ENCODE measurements at places on chromosomes 3 and 15.

GRCh38 chr3:148229107-148229506 lies 468.6 kb upstream of the AGTR1 start:
- DNase-seq, result no peak

GRCh38 chr3:55480911-55481743 lies 6.0 kb downstream of the WNT5A start:
- no peak for DNase-seq

- no peak for DNase-seq
These were observed 723 bp downstream of the CPNE4 start for GRCh38 chr3:132034097-132034485.

GRCh38 chr3:54165865-54166264 lies 43.5 kb downstream of the CACNA2D3 start:
- no peak for DNase-seq

GRCh38 chr15:60731583-60732130 lies 252.7 kb upstream of the ICE2 start:
- DNase-seq, result no peak

DNA sequence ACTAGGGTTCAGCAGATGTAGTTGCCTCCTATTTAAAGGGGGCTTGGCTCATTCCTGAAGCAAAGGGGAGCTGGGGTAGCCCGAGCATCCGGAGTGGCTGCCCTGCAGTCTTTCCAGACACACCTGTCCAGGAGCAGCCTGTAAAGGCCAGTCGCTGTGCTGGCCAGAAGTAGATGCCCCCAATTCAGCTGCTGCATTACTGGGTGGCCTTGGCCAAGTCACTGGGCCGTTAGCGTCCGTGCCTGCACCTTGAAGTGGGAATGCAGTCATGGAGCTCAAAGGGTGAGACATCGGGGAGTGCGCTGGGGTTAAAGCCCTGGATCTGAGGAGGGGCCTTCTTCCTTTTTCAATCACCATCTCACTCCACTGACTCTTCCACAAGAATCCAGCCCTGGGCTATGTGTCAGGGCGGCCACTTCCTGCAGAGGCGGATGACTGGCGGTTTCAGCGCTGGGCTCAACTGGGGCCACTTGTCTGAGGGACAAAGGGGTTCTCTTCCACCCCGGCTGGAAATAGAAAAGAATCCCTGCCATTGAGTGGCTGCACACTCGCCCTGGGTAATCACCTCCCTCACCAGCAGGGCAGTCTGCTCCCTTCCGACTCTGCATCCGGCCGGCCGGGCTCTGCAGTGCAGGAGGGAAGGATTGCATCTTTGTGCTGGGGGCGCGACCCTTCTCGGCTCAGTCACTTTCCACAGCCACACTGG lies 11.8 kb downstream of the ALDH1A3 start:
- peak; percentile 62 for DNase-seq

DNA sequence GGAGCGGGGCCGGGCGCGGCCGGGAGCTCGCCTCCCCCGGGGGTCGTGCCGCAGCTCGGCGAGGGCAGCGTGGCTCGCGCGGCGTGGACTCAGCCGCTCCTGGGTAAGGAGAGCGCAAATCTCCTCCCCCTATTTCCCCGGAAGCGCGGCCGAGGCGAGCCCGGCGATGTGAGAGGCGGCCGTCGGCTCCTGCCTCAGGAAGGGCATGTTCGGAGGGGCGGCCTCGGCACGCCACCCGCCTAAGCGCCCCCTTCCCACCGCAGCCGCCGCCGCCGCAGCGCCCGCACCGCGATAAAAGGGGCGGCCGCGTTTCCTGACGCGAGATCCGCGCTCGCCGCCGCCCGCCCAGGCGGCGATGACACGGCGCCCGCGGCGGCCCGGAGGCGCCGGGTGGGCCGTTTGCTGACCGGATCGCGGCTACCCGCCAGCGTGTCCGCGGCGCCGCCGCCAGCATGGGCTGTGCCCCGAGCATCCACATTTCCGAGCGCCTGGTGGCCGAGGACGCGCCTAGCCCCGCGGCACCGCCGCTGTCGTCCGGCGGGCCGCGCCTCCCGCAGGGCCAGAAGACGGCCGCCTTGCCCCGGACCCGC lies at the start of gene PDE8A:
PDE8A (plus strand) TSS at position 146 of the 590 bp plus-strand sequence; CDS start at position 453, 307 bp downstream.
- peak; percentile 25 for DNase-seq

DNA sequence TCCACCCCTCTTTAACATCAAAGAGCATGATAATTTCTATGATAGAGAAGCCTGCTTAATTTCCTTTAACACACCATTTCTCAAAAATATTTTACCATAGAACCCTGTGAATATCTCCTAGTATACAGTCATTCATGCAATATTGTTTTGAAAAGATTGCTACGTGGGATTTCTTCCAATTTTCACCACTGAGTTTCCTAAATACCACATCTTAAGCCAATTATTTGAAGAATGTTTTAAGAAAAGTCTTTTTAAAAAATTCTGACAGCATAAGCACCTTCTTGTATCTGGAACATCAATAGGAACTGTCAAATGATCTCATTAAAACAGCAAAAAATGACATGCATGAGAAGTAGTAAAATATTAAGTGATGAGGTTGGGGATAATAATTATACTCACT lies 1126.7 kb downstream of the TUSC7 start:
- no peak for DNase-seq

DNA sequence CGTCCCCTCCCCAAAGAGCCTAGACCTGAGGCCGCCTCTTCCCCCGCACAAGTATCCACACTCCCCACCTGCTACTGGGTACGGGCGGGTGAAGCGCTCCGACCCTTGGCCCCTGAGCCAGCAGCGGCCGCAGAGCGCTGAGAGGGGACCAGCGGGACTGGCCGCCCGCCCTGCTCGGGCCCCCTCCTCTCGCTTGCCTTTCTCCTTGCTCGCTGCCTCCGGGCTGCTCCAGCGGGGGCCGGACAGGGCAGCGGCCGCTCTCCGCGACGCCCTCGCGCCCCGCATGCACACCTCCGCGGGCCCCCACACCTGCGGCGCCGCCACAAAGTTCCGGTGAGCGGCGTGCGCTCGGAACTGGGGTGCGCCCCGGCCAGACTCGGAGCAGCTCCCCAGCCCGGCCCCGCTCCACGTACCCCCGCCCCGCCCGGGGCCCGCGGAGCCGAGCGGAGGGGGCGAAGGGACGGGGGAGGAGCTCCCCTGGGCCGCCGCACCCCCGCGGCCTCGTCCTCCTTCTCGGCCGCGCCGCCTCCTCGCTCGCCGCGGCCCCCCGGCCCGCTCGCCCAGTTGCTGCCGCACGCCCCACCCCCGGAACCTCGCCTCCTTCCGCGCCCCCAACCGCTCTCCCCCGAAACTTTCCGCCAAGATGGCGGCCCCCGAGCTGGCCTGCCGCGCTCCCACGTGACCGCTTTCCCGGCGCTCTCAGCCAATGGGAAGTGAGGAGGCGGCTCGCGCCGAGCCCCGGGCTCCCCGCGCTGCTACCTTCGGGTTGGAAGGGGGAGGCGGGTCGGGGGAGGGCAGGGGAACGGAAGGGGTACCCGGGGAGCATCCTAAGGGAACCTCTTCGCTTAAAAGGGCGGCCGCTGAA lies 704 bp downstream of the DLG1 start:
- peak; percentile 86 for DNase-seq

GRCh38 chr3:95725770-95726169 lies 1088.6 kb upstream of the EPHA6 start:
- no peak for DNase-seq

GRCh38 chr15:83585601-83586335 lies 68.2 kb upstream of the ADAMTSL3 start:
- DNase-seq, result no peak

GRCh38 chr3:117853923-117854668 lies 1144.5 kb downstream of the TUSC7 start:
- DNase-seq, result no peak

- no peak for DNase-seq
These were observed 235.1 kb upstream of the TPRG1 start for GRCh38 chr3:188936597-188937107.

- DNase-seq, result no peak
These were observed 11.9 kb upstream of the TM4SF4 start for GRCh38 chr3:149462581-149463011.

DNA sequence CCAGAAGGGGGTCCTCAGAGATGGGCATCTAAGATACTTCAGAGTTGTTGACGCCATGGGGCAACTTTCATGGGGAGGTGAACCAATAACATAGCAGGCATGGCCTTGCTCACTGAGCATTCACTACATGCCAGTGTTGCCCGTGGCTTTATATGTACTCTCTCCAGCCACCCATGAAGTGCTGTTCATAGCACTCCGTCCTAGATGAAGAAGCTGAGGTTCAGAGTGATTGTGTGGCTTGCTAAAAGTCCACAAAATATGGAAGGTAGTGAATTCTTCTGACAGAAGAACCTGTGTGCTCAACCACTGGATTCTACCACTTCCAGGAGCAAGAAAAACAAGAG lies 9.8 kb upstream of the SEMA4B start:
- no peak for DNase-seq

DNA sequence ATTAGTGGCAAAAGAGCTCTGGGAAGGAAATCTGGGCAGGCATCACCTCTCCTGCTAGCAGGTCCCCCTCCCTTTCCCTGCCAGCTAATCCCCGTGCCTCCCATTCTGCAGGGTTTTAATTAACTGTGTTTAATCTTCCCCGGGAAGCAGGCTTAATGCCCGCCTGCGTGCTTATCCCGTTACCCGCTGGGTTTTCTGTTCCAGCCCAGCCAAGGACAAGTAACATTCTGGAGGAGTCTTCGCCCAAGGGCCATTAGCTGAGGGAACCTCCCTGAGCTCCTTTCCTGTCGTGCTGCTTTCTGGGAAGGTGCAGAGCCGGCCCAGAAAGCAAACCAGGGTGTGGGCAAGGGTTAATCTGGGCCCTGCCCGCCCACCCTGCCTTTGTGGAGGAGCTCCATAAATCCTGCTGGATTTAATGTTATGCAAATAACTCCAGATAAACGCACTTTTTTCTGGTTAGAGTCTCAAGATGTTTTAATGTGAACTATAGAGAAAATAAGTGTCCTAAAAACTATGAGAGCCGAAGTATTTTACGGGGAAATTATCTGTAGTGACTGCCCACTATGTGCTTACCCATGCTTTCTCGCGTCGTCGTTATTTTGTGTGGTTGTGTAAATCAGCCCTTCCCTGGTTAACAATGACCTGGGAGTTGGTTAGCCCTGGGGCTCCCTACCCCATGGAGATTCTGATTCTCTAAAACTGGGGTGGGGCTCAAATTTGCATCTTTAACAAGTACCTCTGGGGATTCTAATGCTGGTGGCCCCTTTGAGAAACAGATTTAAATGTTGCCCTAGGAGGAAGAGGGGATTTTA lies 25.9 kb downstream of the TRIM71 start:
- DNase-seq, result no peak

DNA sequence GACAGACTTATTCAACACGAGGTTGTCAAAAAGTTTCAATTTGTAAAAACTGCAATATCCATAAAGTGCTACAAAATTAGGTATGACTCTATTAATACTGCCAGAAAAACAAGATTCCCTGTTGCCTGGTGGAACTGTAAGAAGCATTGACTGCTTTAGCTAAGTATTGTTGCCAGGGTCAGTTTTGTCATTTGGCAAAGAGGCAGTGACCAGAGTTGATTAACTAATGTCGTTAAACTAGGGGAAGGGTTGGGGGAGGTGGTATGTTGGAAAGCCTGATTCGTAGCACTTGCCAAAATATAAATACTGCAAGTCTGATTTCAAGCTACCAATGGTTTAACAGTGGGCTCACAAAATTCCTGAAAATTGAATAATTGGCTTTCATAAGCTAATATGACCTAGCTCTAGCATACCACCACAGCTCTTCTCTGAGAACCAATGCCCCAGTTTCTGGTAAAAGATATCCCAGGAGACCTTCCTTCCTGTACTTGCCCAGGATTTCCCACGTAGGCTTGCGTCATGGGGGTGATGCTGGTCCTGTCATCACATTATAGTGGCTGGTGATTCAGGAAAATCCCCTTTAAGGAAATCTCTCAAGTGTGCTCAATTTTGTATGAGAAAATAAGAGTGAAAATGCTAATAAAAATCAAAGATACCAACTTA lies 266.4 kb upstream of the TBC1D5 start:
- DNase-seq, result no peak

DNA sequence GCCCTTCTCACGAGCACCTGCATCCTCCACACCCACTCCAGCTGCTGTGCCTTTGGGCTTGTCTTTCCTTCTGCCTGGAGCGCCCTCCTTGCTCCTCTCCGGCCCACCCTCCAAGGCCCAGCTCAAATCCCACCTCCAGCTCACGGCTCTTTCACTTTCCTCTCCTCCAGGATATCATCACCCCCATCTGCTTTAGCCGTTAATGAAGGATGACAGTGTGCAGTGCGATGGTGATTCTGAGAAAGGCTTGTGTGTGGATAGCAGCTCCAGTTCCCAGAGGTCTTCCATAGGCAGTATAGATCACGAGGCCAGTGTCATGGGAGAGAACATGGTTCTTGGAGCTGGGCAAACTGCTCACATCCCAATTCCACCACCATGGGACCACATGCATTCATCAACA lies 237.4 kb downstream of the TLE3 start:
- no peak for DNase-seq

GRCh38 chr3:49020330-49021212 lies 1.4 kb upstream of the NDUFAF3 start:
- no peak for DNase-seq

DNA sequence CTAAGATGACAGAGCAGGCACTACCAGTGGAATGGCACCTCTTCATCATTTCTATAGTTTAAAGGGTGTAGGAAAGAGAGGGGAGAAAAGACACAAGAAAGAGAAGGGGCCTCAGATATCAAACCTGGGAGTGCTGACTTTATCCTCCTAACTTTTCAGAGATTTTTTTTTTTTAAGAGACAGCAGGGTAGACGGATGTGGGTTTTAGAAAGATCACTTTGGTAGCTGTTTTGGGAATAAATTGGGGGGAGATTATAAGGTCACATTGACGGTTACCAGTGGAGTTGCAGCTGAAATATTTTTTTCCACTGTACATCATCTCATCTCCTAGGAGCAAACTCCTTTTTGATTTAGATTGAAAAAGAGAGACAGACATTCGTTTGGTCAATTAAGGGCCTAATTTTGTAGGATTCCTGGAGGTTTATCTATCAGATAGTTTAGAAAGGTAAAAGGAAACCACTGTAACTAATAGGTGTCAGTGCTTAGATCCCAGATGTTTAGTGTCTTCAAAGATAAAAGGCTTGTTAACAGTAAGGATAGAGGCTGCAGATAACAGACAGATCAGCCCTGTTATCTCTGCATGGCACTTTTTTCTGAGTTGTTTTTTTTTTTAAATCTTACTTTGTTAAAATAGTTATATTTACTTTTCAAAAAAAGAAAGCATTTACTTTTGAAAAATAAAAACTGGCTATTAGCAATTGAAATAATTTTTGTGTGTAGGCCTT lies 1057.0 kb downstream of the IGSF11 start:
- no peak for DNase-seq
